ENCODE measurements at places on chromosomes 3 and 15.
A peak's percentile ranks its signal among the peaks of the same experiment; 100 is the strongest.

GRCh38 chr15:41756198-41756597 is 18.1 kb upstream of the MAPKBP1 start:
- no peak for DNase-seq

- DNase-seq, result peak; percentile 88
These were observed 18.5 kb downstream of the FSTL1 start for GRCh38 chr3:120432150-120432860.

DNA sequence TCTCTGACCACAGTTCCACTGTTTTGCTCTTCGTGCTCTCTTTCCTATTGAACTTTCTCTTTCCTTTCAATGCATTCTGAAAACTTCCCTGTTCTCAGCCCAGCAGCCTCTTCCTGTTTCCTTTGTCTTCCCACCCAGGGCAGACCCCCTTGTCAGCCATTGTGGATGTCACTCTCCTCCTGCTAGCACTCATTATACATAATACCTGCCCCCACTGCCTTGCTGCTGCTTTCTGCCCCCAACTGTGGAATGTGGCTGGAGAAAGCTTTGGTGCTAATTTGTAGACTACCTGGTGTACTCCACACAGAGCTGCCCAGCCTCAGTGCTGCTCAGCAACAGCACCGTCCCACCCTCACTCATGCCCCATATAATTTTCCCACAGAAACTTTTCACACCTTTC is 80.2 kb downstream of the CHCHD6 start:
- no peak for DNase-seq

- DNase-seq, result peak; percentile 46
These were observed 219.0 kb upstream of the LINGO1 start for GRCh38 chr15:77851691-77852090.

DNA sequence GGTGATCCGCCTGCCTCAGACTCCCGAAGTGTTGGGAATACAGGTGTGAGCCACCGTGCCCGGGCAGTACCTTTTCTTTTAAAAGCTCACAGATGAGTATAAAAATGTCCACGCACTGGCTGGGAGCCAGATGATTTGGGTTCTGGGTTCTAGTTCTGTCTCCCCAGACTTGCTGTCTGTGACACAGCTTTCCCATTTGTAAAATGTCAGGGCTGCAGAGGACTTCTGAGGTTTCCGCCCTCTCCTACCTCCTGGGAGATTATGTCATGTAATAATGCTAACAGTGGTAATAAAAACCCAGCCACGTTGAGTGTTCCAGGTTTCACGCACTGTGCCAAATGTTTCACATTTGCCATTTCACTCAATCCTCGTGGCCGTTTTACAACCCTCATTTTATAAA is 1.3 kb upstream of the PPP4R2 start:
- DNase-seq, result peak; percentile 17

DNA sequence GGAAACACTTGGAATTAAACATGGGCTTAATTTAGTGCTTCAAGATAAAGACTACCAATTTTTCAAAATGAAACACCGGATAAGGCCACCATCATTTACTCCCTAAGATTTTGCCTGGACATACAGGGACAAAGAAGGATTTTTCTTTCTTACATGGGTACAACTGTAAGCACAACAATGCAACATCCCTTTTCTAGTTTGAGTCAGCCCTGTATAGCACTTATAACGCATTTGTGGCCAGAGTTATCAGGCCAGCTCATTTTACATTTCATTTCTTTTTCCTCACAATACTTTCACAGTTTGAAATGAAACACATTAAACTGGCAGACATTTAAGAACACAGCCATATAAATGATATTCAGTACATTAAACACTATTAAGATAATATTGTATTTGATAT is 9.8 kb upstream of the SUCNR1 start:
- DNase-seq, result no peak

GRCh38 chr3:28836199-28836598 is 444.7 kb upstream of the RBMS3 start:
- DNase-seq, result no peak

DNA sequence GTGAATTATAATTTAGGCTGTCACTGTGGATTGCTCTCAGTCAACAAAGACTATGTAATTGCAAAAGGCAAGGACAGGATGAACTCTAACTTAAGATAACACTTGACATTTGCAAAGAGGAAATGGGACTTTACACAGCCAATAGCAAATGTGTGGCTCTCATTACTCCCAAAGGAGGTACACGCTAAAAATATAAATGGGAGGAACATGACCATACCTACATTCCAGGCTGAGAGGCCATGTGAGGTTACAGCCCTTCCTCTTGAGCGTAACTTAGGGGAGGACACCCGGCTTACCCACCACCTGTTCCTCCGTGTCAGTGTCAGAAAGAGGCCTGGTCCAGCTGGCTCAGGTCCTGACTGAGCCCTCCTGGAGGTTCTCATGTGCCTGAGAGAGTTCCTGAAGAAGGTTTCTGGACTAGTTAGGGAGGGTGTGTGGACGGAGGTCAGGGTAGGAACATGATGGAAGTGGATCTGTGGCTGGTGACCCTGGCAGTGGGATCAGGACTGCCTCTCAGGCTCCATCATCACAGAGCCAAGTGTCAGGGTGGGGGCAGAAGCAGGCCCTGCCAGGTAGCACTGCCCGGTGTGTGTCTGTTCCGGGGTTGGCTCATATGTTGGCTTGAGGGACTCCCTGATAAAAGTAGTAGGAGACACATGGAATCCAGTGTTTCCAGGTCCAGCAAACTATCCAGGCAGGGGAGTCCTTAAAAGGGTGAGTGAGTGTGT is 7.9 kb downstream of the POPDC2 start:
- peak; percentile 89 for DNase-seq

DNA sequence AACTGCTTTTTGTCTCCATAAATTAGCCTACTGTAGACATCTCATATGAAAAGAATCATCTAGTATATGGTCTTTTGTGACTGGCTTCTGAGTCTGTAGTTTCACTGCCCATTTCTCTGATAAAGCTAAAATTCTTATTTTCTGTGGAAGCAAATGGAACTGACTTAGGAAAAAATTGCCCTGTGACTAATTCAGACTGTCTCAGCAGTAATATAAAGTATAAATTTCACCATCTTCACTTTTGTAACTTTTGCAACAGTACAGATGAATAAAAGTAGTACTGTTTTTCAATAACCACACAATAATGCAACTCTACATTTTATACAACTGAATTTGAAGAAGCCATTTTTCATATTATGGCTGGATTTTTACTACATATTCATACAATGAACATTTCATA is 104.1 kb downstream of the TBC1D5 start:
- DNase-seq, result no peak

GRCh38 chr3:157159037-157159761 is 748 bp downstream of the CCNL1 start:
- DNase-seq, result peak; percentile 81

Data from tongue (tissue), 3 donors.